SJSA1 (cell line): ENCODE measurements at places on chromosomes 6 and 20. TPM values are rescaled to one million over a fixed set of nuclear protein-coding genes. Genes with fewer than 3 reads are reported as not detected.
A peak's percentile ranks its signal among the peaks of the same experiment; 100 is the strongest.

GRCh38 chr6:4853349-4853748 lies 77.1 kb downstream of the CDYL start:
- H3K4me1 ChIP-seq: peaks cover 13% of the 10 kb centered on the region
- H3K36me3 ChIP-seq: no peaks in the 10 kb centered on the region
- no peak overlapping the region for H3K4me3 ChIP-seq
- DNase-seq: no peak
- H3K27ac ChIP-seq: no peak overlapping the region

GRCh38 chr6:164008902-164009301 lies 594.4 kb downstream of the QKI start:
- no peaks in the 10 kb centered on the region for H3K4me1 ChIP-seq
- no peak for DNase-seq
- H3K4me3 ChIP-seq: no peak overlapping the region
- H3K36me3 ChIP-seq: no peaks in the 10 kb centered on the region
- no peak overlapping the region for H3K27ac ChIP-seq

DNA sequence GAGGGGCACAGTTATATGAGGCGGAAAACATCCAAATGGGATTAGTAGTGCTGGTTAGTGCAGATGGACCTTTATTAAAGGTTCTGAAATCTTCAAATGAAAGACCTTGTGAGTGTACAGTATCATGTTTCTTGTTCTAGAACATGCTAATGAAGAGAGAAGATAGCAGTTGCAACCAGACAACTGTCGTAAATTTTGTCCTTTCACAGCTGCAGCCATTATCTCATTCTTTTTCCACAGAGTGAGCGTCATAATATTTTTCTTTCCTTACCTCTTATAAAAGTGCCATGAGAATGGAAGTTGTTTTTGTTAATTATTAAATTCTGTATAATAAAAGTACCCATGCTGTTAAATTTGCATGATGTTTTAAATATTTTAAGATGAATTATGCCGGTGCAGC lies 4.4 kb upstream of the C6orf163 start:
- DNase-seq: no peak
- H3K27me3 ChIP-seq: no peaks in the 10 kb centered on the region
- no peak overlapping the region for H3K27ac ChIP-seq
- no peaks in the 10 kb centered on the region for H3K4me1 ChIP-seq
- no peak overlapping the region for H3K4me3 ChIP-seq

DNA sequence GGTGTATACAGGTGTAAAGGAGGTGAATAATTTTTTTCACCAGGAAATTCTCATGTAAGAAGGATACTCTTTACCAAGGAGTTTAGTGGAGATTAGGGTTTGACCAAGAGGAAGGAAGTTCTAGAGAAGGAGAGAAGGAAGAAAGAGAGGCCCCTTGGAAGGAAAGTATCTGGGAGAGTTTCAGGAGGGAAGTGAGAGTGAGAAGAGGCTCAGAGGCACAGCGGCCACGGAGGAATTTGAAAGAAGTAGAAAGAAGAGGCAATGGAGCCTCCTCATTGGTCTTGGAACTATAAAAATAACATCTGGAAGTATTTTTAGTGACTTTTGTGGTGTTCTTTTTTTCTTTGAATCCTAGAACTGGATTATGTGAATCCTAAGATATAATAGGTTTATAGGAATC lies 50.8 kb upstream of the MCUR1 start:
- H3K4me1 ChIP-seq: no peaks in the 10 kb centered on the region
- no peaks in the 10 kb centered on the region for H3K36me3 ChIP-seq
- H3K27ac ChIP-seq: no peak overlapping the region
- no peak overlapping the region for H3K4me3 ChIP-seq
- peak; percentile 5 for DNase-seq

DNA sequence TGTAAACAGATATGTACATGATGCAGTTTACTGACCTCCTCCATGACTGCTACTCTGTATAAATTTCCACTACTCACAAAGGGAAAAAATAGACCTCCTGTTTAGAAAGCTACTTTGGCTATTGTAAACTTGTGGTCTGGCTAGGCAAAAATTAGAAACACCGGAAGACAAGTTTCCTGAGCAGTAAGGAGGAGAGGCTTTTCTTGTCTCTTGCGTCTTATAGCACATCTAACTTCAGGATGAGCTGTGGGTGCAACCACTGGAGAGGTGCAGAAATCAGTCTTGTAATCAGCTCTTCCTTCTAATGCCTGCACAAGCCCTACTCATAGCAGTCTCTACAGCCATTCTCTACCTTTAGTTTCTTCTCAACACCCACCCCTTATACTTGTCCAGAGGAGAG lies 296.5 kb upstream of the SLC35B3 start:
- no peaks in the 10 kb centered on the region for H3K4me1 ChIP-seq
- H3K4me3 ChIP-seq: no peak overlapping the region
- H3K27ac ChIP-seq: no peak overlapping the region
- H3K27me3 ChIP-seq: no peaks in the 10 kb centered on the region
- no peak for DNase-seq
- no peaks in the 10 kb centered on the region for H3K36me3 ChIP-seq

DNA sequence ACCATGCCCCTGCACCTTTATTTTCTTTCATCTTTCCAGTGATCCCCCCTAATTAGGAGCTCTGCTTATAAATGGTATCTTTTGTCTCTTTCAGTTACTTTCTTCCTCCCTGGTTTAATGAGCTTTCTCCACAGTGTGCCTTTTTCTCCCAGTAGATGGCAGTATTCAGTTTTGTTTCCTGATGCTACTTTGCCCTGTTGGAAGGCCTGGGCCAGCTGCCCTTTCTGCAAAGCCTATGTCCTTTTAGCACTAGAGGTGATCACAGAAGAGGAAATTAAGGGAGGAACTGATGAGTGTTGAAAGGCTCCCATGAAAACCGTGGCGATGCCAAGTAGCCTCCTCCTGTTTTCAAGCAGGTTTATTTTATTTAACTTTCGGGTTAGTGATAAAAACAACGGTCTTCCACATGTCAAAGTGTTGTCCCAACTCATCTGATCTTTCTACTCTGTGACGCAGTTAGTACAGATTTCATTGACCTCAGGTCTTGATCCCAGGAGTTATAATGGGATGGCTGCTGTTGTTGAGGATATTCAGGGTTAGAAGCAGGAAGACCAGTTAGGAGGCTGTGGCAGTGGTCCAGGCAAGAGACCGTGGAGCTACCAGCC lies 184.2 kb upstream of the BMP2 start:
- peak; percentile 61 for DNase-seq
- H3K4me1 ChIP-seq: no peaks in the 10 kb centered on the region; the same call in 1 of the 2 replicates
- H3K27ac ChIP-seq: no peak overlapping the region
- no peaks in the 10 kb centered on the region for H3K27me3 ChIP-seq
- no peak overlapping the region for H3K4me3 ChIP-seq

DNA sequence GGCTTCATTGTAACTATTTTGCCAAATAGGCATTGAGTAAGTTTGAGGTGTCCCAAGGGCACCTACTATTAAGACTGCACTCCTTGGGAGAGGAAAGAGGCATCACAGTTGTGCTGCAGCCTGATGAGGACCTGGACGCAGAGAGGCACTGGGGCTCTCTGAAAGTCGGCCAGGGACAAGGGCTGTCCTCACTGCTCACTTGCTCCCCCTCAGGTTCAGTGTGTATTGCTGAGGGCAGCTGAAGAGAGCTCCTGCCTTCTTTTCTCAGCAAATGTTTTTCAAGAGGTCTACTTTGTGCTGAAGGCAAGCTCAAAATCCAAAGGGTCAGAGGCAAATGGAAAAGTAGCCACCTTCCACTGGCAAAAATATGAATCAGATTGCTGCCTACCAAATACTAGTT lies 331.8 kb downstream of the RIMS1 start:
- H3K4me1 ChIP-seq: no peaks in the 10 kb centered on the region
- no peak overlapping the region for H3K4me3 ChIP-seq
- no peak overlapping the region for H3K27ac ChIP-seq
- no peaks in the 10 kb centered on the region; the same call in 1 of the 2 replicates for H3K27me3 ChIP-seq
- H3K36me3 ChIP-seq: no peaks in the 10 kb centered on the region
- no peak for DNase-seq

GRCh38 chr20:44021186-44021585 lies 106.5 kb downstream of the TOX2 start:
- no peaks in the 10 kb centered on the region for H3K27me3 ChIP-seq
- H3K4me3 ChIP-seq: no peak overlapping the region
- peaks cover 14% of the 10 kb centered on the region for H3K4me1 ChIP-seq
- H3K36me3 ChIP-seq: no peaks in the 10 kb centered on the region; the same call in 1 of the 2 replicates
- H3K27ac ChIP-seq: no peak overlapping the region
- DNase-seq: no peak

GRCh38 chr20:10671919-10672623 lies 1.7 kb downstream of the JAG1 start:
- H3K27ac ChIP-seq: peak overlapping the region; percentile 44
- peaks cover 43% of the 10 kb centered on the region for H3K4me1 ChIP-seq
- peak; percentile 60 for DNase-seq

GRCh38 chr6:215335-216034 lies 76.8 kb upstream of the DUSP22 start:
- H3K4me3 ChIP-seq: no peak overlapping the region
- H3K4me1 ChIP-seq: peaks cover 17% of the 10 kb centered on the region
- H3K27ac ChIP-seq: no peak overlapping the region
- H3K27me3 ChIP-seq: peaks cover 20% of the 10 kb centered on the region
- H3K36me3 ChIP-seq: no peaks in the 10 kb centered on the region

DNA sequence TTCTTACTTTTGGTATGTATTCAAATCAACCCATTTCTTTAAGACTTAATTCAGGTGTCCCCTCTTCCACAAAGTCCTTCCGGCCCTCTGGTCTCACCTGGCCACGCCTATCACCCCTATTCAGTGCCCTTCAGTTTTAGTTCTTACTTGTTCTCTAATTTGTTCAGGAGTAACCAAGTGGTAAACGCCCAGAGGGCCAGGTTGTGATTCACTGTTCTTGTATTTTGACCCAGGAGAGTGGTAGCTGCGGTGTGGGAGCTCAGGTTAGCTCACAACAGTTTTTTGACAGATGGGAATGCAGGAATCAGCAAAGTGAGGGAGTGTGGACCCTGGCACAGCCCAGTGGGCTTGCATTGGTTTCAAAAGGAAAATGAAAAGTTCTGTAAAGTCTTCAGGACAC lies 81.7 kb upstream of the RIPOR2 start:
- H3K27me3 ChIP-seq: no peaks in the 10 kb centered on the region
- peaks cover 5% of the 10 kb centered on the region for H3K4me1 ChIP-seq
- DNase-seq: no peak

- no peak overlapping the region for H3K4me3 ChIP-seq
- H3K27me3 ChIP-seq: no peaks in the 10 kb centered on the region
- H3K36me3 ChIP-seq: no peaks in the 10 kb centered on the region
- peak overlapping the region; percentile 16; the same call in 1 of the 2 replicates for H3K27ac ChIP-seq
- DNase-seq: no peak
Observed at GRCh38 chr6:43963203-43963602, 164.0 kb downstream of the MRPL14 start.

GRCh38 chr6:56370561-56371211 lies 123.3 kb upstream of the COL21A1 start:
- no peak overlapping the region for H3K4me3 ChIP-seq
- no peaks in the 10 kb centered on the region for H3K27me3 ChIP-seq
- H3K4me1 ChIP-seq: peaks cover 15% of the 10 kb centered on the region
- no peaks in the 10 kb centered on the region for H3K36me3 ChIP-seq

DNA sequence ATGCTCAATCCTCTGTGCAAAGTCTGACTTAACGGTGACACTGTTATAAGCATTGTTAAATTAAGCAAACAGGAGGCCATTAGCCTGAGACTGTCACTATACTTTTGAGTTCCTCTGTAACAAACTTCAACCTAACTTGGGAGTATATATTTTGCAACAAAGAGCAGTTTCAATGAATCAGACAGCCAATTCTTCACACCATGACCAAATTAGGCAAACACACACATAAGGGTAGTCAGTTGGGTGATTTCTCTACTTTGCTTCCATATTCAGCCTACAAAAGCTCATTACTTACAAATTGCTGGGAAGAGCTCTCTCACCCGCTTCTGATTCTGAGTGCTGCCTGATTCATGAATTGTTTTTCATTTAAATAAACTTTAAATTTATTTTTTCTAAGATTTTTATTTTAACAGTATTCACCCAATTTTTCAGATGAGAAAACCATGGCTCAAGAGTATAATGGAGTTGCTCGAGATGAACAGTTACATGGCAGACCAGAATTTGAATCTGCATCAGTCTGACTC lies 60.5 kb downstream of the HACE1 start:
- H3K36me3 ChIP-seq: peaks cover 6% of the 10 kb centered on the region
- H3K27me3 ChIP-seq: no peaks in the 10 kb centered on the region
- no peak for DNase-seq

DNA sequence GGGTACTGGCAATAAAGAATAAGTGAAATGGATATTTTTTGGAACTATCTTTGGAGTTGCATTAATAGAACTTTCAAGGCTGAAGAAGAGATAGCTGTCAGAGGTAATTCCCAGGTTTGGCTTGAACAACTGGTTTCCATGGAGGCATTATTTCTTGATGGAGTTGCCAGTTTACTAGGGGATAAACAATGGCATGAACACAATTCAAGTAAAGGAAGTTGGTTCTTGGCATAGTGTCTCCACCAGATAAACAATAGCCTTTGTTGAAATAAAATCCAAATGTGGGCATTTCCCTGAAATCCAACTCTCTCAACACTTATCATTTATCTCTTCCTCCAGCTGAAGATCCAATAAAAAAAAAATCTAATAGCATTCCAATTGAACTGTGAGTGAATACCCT lies 454.9 kb downstream of the C6orf118 start:
- H3K27ac ChIP-seq: no peak overlapping the region
- DNase-seq: no peak
- H3K36me3 ChIP-seq: no peaks in the 10 kb centered on the region
- no peak overlapping the region for H3K4me3 ChIP-seq
- H3K27me3 ChIP-seq: no peaks in the 10 kb centered on the region
- H3K4me1 ChIP-seq: no peaks in the 10 kb centered on the region

GRCh38 chr6:113377362-113377942 lies 479.7 kb upstream of the MARCKS start:
- H3K36me3 ChIP-seq: no peaks in the 10 kb centered on the region
- H3K4me3 ChIP-seq: no peak overlapping the region
- no peak overlapping the region for H3K27ac ChIP-seq
- no peaks in the 10 kb centered on the region for H3K27me3 ChIP-seq
- no peak for DNase-seq

GRCh38 chr6:90816764-90817163 lies 229.9 kb upstream of the MAP3K7 start:
- no peaks in the 10 kb centered on the region for H3K27me3 ChIP-seq
- H3K4me3 ChIP-seq: no peak overlapping the region
- H3K36me3 ChIP-seq: no peaks in the 10 kb centered on the region
- H3K27ac ChIP-seq: no peak overlapping the region

GRCh38 chr20:34473262-34473883 lies 42.8 kb upstream of the DYNLRB1 start:
- no peak overlapping the region for H3K27ac ChIP-seq
- H3K4me1 ChIP-seq: peaks cover 14% of the 10 kb centered on the region
- peaks cover 69% of the 10 kb centered on the region for H3K36me3 ChIP-seq
- H3K27me3 ChIP-seq: no peaks in the 10 kb centered on the region

GRCh38 chr6:41767112-41767833 lies 12.4 kb downstream of the FRS3 start:
- H3K27me3 ChIP-seq: no peaks in the 10 kb centered on the region
- H3K27ac ChIP-seq: no peak overlapping the region
- peak; percentile 32 for DNase-seq
- H3K4me1 ChIP-seq: no peaks in the 10 kb centered on the region
- H3K4me3 ChIP-seq: no peak overlapping the region

GRCh38 chr20:18225632-18226031 lies 62.7 kb upstream of the ZNF133 start:
- no peaks in the 10 kb centered on the region for H3K27me3 ChIP-seq
- no peak overlapping the region for H3K27ac ChIP-seq
- H3K36me3 ChIP-seq: no peaks in the 10 kb centered on the region
- no peak for DNase-seq
- peaks cover 20% of the 10 kb centered on the region for H3K4me1 ChIP-seq

Gene DAAM2
- 0.29 TPM in 1 of 2 replicates, not detected in the other for total RNA-seq

Gene TRIM15
- not detected in 2 replicates for total RNA-seq

Gene TGM2
- 32.2 and 34.9 TPM in 2 replicates for total RNA-seq

Gene MEI4
- total RNA-seq: not detected in 2 replicates

Gene PNLDC1
- total RNA-seq: not detected in 2 replicates

Gene HAO1
- total RNA-seq: not detected in 2 replicates

Gene FAM50B
- 0.25 and 0.58 TPM in 2 replicates for total RNA-seq
